ENCODE measurements at places on chromosomes 6 and 20. TPM values are rescaled to one million over a fixed set of nuclear protein-coding genes. Genes with fewer than 3 reads are reported as not detected.

- H3K4me1 ChIP-seq, result no peaks in the 10 kb centered on the region
- DNase-seq, result no peak
- no peaks in the 10 kb centered on the region for H3K27me3 ChIP-seq
- no peak overlapping the region for H3K4me3 ChIP-seq
- H3K36me3 ChIP-seq, result no peaks in the 10 kb centered on the region
These were observed 480.5 kb upstream of the HTR1E start for GRCh38 chr6:86456821-86457220.

- no peak for DNase-seq
- no peak overlapping the region for H3K4me3 ChIP-seq
- H3K27me3 ChIP-seq, result no peaks in the 10 kb centered on the region
- no peaks in the 10 kb centered on the region for H3K4me1 ChIP-seq
These were observed 129.8 kb upstream of the EDN1 start for GRCh38 chr6:12160326-12160725.

DNA sequence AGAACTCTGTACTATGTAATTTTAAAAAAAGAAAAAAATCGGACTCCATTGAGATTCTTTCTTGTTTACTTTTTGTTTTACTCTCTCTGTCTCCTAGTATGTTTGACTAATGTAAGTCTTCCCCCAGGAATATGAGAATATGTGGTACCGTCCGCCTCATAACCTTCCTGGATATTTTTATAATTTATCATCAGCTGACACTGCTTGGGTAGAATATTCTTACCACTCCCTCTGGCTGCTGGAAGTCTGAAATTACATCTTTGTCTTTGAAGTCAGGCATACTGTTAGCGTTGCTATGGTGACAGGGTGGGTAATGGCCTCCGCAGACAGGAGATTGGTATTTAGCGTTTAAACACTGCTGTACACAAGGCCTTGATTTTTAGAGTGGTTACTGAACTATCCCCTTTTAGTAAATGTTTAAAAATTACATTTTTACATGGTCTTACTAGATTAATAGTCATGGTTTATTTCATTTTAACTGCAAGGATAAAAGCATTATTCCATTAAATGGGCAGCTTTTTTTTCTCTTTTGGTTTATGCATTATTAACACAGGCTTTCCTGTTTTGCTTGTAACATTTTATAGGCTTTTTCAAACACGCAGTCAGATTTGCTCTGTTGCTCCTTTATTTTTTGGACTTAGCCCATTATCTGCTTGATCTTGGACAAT lies 176.4 kb downstream of the ARID1B start:
- DNase-seq, result peak; percentile 67
- H3K4me3 ChIP-seq, result no peak overlapping the region
- H3K27ac ChIP-seq, result no peak overlapping the region
- H3K36me3 ChIP-seq, result peaks cover 6% of the 10 kb centered on the region

PTGIS gene
- polyA plus RNA-seq, result 13.5 TPM

DNA sequence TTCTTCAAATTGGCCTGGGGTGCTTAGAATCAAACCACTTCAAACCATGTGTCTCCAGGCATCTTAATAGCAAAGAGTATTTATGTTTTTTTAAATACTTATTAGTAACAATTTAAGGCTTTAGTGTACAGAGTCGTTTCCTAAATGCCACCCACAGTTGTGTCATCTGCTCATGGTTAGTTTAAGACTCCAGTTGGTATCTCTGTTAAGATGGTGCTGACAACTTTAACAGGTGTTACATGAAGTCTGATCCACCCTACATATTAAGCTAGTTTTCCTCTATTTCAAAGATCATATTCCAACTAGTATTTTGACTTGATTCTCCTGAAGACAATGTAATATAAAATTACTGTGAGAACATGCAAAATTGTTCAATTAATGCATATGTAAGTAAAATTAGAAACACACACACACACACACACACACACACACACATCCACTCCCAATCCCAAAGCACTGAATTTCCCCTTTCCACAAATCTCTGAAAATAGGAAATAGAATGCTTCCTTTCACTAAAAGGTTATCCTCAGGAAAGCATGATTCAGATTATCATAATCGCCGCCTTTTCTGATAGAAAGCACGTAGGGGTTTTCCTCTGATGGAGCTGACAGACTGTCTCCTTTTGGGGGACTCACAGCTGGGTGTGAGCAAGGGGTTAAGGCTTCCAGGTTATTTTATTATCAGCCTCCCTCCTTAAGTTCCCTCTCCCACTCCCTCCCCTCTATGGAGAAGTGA lies 10.5 kb downstream of the CNKSR3 start:
- no peak overlapping the region for H3K27ac ChIP-seq
- H3K36me3 ChIP-seq, result peaks cover 31% of the 10 kb centered on the region
- peaks cover 8% of the 10 kb centered on the region for H3K4me1 ChIP-seq
- no peaks in the 10 kb centered on the region for H3K27me3 ChIP-seq
- no peak overlapping the region for H3K4me3 ChIP-seq
- no peak for DNase-seq

DNA sequence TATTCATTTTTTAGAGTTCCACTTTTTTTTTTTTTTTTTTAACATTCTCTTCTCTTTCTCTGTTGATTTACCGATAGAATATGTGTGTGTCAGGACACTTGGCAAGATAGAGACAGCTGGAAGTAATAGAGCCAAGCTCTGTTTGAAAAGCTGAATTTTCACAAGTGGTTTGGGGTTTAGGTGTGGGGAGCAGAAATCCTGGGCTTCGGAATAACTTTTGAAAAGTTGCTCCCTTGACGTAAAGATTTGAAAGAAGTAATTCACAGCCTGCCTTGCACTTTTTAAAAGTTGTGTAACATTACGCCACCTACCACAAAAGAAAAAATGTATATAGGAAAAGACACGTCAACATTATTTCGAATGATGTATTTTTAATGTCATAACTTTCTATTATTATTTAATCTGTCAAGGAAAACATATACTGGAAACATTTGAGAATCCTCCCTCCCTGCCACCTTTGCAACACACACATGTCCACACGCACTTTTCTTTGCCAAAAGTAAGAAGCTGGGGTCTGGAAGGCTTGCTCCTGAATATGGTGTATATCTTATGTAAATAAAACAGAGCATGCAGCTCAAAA lies 917.9 kb downstream of the KIF16B start:
- no peaks in the 10 kb centered on the region for H3K36me3 ChIP-seq
- H3K4me1 ChIP-seq, result peaks cover 4% of the 10 kb centered on the region
- DNase-seq, result no peak
- H3K27me3 ChIP-seq, result no peaks in the 10 kb centered on the region
- H3K4me3 ChIP-seq, result no peak overlapping the region

GRCh38 chr6:37060195-37060559 lies 54.7 kb downstream of the FGD2 start:
- no peaks in the 10 kb centered on the region for H3K36me3 ChIP-seq
- no peak overlapping the region for H3K4me3 ChIP-seq
- H3K4me1 ChIP-seq, result peaks cover 24% of the 10 kb centered on the region
- H3K27ac ChIP-seq, result peak overlapping the region; percentile 88
- DNase-seq, result no peak

GRCh38 chr20:8996817-8997512 lies 71.9 kb upstream of the PLCB4 start:
- H3K27ac ChIP-seq, result no peak overlapping the region
- no peaks in the 10 kb centered on the region for H3K36me3 ChIP-seq
- no peaks in the 10 kb centered on the region for H3K4me1 ChIP-seq

- H3K27me3 ChIP-seq, result no peaks in the 10 kb centered on the region
- no peak overlapping the region for H3K27ac ChIP-seq
- H3K4me1 ChIP-seq, result no peaks in the 10 kb centered on the region
- DNase-seq, result no peak
These were observed 668.6 kb downstream of the UTRN start for GRCh38 chr6:144953552-144954240.

GRCh38 chr20:24837781-24838450 lies 111.2 kb upstream of the CST7 start:
- no peak overlapping the region for H3K27ac ChIP-seq
- no peak overlapping the region for H3K4me3 ChIP-seq
- no peaks in the 10 kb centered on the region for H3K36me3 ChIP-seq
- H3K27me3 ChIP-seq, result no peaks in the 10 kb centered on the region
- DNase-seq, result no peak
- no peaks in the 10 kb centered on the region for H3K4me1 ChIP-seq

NR2E1 gene
- not detected for polyA plus RNA-seq

HCRTR2 gene
- polyA plus RNA-seq, result 0.10 TPM

DNA sequence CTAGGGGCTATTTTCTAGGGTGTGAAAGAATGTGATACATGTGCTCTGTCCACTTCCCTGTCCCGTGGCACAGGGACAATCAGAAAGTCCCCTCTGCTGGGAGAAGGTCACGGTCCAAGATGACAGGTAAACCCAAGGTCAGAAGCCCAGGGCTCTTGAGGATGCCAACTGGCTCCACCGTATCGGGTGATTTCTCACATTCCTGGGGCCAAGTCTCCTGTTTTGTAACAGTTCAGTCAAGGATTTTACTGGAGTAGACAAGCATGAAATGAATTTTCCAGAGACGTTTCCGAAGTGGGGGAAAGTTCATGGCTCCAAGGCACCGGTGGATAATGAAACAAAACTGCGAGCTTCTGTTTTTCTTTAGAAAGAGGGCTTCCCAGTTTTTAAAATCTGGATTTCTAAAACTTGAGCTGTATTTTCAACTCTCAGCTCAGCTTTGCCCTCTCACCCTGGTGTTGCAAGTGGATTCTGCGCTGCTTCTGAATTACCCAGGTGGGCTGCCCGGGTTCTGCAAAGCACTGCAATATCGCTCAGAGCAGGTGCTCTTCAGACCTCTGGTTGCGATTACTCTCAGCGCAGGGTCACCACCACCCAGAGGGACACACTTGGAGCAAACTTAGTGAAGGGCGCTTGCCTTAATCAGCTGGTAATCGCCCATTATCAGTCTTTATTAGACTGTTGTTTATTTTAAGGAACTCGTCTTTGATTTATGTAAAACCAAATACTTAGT lies 64.4 kb upstream of the TMEM170B start:
- no peaks in the 10 kb centered on the region for H3K4me1 ChIP-seq
- no peaks in the 10 kb centered on the region for H3K27me3 ChIP-seq
- H3K36me3 ChIP-seq, result no peaks in the 10 kb centered on the region

- no peak overlapping the region for H3K27ac ChIP-seq
- H3K4me3 ChIP-seq, result no peak overlapping the region
These were observed 10.9 kb upstream of the MRS2 start for GRCh38 chr6:24391756-24392405.

SMPDL3A gene
- 48.7 TPM for polyA plus RNA-seq

GRCh38 chr20:62359491-62360121 lies 7.5 kb downstream of the LAMA5 start:
- H3K27ac ChIP-seq, result peak overlapping the region; percentile 29
- H3K4me3 ChIP-seq, result no peak overlapping the region
- no peak for DNase-seq
- H3K27me3 ChIP-seq, result no peaks in the 10 kb centered on the region

DNA sequence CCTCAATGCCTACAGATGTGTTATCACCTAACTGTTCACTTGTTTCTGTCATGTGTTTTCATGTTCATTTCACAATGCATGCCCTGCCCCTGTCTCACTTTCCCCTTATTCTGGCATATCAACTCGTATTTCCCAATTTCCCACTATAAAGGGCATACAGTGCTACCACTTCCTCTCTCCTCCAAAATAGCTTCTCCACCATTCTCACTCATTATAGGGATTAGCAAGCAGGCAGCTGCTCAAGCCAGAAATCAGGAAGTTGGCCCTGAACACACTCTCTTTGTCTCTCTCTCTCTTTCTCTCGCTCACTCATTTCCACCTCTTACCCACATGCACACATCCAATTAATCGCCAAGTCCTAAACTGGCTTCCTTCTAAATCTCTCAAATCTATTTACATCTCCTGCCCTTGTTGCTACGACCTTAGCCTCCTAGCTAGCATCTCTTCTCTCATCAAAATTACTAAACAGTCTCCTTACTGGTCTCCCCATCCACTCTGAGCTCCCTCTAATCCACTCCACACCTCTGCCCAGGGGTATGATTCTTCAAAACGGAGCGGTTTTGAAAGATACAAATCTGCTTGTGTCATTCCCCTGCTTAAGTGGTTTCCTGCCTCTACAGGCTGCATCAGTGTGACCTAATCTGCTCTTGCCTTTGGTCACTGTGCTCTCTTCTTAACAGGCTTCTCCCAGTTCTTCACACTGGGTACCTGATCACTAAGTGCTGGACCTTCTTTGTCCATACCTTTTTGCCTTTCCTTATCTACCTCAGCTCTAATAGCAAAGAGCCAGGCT lies 196.2 kb downstream of the BTBD9 start:
- H3K4me3 ChIP-seq, result no peak overlapping the region
- H3K4me1 ChIP-seq, result no peaks in the 10 kb centered on the region
- no peaks in the 10 kb centered on the region for H3K36me3 ChIP-seq
- H3K27me3 ChIP-seq, result no peaks in the 10 kb centered on the region

MDFI gene
- polyA plus RNA-seq, result 22.1 TPM

DNA sequence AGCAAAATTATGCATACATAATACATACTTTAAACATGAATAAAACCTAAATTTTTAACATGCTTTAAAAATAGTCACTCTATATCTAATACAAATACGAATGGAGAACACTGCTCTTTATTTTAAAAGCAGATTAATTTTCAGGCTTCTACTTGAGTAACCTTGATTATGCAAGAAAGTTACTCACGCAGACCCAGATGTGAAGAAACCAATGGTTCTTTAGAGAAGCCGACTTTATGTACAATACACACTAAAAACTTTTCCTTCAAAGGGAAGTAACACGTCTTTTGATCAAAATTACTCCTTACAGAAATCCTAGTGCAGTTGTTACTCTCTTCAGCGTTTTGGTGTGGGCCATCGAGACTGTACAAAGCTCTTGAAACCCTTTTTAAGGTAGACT lies 136.9 kb upstream of the SLC22A16 start:
- peaks cover 26% of the 10 kb centered on the region for H3K36me3 ChIP-seq
- no peak overlapping the region for H3K4me3 ChIP-seq
- no peaks in the 10 kb centered on the region for H3K4me1 ChIP-seq
- no peak overlapping the region for H3K27ac ChIP-seq
- no peak for DNase-seq

GRCh38 chr20:62861726-62862336 lies at the start of gene TCFL5:
TSS of gene TCFL5 (minus strand) at chr20:62861822. CDS start at chr20:62861670, 152 bp downstream.
- DNase-seq, result peak; percentile 90
- H3K4me1 ChIP-seq, result peaks cover 4% of the 10 kb centered on the region
- H3K4me3 ChIP-seq, result peak within 1 kb of the TSS; percentile 17
- peaks cover 15% of the 10 kb centered on the region for H3K27me3 ChIP-seq

DNA sequence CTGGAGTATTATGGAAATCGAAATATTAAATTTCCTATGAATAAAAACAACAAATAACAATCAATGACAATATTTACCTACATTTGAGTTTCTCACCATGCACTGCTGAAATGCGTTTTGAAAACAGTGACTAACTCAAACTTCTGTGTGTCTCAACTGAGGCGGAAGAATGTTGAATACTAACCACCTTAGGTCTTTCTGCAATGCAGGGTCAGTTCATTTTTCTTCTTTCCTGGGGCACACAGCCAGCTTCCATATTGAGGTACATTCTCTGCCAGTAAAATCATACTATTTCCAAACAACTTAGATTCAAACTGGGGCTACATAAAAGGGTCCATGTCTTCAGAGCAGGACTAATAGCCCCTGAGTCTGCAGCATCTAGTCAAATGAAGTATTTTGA lies 310.1 kb downstream of the UTRN start:
- H3K36me3 ChIP-seq, result peaks cover 3% of the 10 kb centered on the region
- no peak overlapping the region for H3K27ac ChIP-seq
- no peaks in the 10 kb centered on the region for H3K27me3 ChIP-seq
- no peak overlapping the region for H3K4me3 ChIP-seq

- no peaks in the 10 kb centered on the region for H3K4me1 ChIP-seq
- H3K36me3 ChIP-seq, result no peaks in the 10 kb centered on the region
- H3K27ac ChIP-seq, result no peak overlapping the region
- no peak for DNase-seq
- no peak overlapping the region for H3K4me3 ChIP-seq
These were observed 316.1 kb upstream of the PRDM1 start for GRCh38 chr6:105769987-105770386.

GRCh38 chr6:169470790-169471189 lies 217.1 kb upstream of the THBS2 start:
- no peak overlapping the region for H3K27ac ChIP-seq
- H3K27me3 ChIP-seq, result no peaks in the 10 kb centered on the region
- no peaks in the 10 kb centered on the region for H3K36me3 ChIP-seq
